Peyer's patch (tissue), 4 donors: ENCODE measurements at places on chromosomes 12 and 14.

DNA sequence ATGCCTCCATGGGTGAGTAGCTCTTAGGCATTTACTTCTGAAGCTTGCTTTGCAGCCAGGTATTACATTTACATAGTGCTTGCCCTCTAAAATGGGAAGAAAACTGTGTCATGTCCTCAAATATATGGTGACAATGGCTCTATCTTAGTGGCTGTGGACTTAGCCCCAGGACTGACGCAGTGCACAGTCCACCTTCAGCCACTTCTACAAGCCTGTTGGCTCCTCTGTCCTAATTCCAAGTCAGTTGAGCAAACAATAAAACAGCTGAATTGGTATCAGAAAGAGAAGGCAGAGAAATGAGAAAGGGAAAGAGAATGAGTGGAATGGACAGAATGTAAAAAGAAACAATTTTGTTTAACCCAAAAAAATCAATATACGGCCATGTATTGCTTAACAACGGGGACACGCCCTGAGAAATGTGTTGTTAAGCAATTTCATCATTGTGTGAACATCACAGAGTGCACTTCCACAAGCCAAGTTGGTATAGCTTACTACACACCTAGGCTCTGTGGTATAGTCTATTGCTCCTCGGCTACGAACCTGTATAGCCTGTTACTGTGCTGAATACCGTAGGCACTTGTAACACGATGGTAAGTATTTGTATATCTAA lies 93.5 kb downstream of the GRIN2B start:
- no peak for DNase-seq

- DNase-seq: no peak
Measured at GRCh38 chr14:41900644-41901043, 294.0 kb downstream of the LRFN5 start.

GRCh38 chr12:98325003-98325402 lies 190.4 kb upstream of the TMPO start:
- no peak for DNase-seq

GRCh38 chr12:55728939-55729818 lies at the start of gene CD63:
Gene CD63, minus strand, starts transcription at chr12:55729009. Its CDS starts 668 bp downstream, at chr12:55728341.
- DNase-seq: peak; percentile 94
